SW480 (cell line): ENCODE measurements at places on chromosomes 11 and 22.

- DNase-seq, result no peak
Measured at GRCh38 chr22:22822106-22822505, 65.5 kb upstream of the IGLL5 start.

- DNase-seq, result peak; percentile 13
Measured at GRCh38 chr11:19200410-19201201, 1.2 kb downstream of the CSRP3 start.

DNA sequence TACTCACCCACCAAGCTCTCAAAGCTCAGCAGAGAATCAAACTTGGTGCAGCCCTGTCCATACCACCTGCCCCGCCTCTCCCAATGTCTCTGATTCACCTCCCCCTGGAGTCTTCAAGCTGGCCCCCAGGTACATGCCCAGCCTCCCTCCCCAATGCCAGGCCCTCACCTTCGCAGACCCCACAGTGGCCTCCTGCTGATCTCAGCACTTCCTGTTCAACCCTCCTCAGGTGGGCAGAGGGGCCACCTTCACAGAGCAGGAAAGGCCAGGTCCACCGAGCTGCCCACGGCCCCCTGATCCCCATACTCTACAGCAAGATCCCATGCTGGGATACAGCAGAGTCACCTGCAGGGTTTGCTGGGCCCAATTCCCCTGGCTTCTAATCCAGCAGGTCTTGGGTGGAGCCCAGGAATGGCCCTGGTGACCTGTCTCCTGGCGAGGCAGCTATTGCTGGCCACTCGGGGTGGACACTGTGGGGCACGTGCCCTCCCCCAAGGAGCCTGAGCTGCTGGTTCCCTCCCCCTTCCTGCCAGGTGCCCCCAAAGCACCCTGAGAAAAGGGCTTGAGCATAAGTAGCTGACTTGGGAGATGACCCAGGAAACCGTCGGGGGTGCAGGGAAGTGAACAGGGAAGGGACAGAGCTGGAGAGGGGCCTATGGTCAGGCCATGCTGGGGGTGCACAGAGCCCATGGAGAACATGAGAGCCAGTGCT, 150.7 kb downstream of the BRD1 start:
- no peak for DNase-seq

DNA sequence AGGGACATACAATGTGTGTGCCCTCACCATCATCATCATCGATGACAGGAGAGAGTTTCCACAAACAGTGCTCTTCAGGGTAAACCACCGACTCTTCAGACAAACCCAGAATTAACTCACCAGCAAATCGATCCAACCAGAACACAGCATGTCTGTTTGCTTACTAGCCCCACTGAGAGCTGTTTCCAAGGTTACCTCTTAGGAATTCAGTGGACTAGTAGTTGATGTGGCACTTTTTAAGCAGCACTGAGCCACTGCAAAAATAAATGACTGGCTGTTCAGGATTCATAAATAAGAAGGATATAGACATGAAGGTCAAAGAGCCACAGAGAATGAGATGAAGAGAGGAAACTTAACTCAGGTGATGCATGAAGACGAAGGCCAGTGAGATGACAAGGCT, 83.1 kb downstream of the PARVA start:
- DNase-seq, result no peak

DNA sequence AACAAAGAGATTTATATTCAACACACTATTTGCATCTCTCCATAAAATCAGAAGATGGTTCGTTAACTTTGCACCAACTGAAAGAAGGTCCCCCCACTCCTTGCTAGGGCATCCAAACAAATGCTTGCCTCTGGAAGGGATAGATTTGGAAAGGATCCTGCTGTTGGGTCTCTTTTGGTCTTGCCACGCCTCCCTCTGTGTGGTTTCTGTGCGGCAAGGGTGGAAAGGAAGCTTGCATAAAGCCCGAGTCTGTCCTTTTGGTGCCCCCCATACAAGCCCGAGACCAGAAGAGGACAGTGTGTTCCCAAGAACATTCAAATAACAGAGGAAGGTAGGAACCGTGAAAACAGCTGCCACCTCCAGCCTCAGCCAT, 15.1 kb downstream of the SCGB1A1 start:
- DNase-seq, result no peak

GRCh38 chr22:38033522-38034277, 23.5 kb upstream of the PICK1 start:
- DNase-seq, result no peak

DNA sequence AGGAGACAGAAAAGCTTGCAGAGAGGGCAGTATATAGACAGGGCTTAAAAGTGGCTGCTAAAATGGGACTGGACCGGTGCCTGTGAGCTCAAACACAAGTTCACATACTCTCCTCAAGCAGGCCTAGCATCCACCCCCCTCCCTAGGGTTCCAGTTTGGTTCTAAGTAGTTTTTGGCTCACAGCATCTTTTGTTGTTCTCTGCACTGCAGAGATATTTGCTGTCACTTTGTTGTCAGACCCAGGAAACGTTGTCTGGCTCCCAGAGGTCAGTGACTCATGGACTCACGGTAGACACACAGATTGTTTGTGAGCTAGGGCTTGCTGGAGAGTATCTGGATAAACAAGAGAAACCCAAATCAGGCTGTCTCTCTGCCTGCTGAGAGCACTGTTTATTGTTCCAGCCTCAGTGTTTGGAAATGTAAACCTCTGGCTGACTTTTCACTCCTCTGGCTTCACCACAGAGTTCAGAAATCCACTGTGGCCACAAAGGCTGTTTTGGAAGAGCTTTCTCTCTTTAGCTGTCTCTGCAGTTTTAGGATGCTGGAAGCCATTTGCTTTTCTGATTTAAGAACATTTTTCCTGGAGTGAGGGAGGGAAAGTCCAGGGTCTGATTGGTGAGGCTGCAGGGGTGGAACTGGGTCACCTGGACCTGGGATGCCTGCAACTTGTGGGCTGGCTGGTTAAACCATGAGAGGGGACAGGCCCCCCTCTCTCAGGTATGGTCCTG, 303.7 kb upstream of the PLET1 start:
- DNase-seq, result peak; percentile 39

DNA sequence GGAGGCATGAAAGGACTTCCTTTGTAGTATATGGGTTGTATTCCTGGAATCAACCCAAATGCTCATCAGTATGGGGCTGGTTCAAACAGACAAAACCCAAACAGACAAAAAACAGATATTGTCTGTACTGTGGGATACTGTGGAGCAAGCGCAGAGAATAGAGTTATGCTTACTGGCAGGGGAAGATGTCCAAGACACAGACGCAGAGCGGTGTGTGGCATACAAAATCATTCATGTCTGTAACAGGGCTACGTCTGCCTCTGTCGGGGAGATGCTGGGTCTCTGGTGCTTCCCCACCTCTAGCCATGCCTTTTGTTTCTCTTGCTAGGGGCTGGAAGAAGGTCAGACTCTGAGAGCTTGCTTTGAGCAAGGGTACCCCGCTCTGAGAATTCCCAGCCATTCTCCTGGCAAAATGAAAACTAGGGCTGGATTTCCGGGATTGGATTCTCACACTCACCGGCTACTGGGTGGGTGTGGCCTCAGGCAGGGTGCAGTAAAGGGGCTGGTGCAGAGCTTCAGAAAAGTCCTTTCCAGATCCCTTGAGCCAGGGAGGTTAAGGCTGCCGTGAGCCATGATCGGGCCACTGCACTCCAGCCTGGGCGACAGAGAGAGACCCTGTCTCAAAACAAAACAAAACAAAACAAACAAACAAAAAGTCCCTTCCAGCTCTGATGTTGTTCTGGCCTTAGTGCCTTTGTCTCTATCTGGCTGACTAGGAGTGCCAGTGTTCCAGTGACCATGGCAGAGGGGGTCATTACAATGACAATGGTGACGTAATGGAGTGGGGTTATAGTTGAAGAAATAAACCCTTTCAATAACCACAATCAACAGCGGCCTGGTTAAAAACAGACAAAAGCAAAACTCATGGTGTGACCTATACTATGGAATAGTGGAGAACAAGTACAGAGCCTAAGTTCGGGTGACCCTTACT, 2.9 kb upstream of the ABCC8 start:
- DNase-seq, result peak; percentile 61
